ENCODE measurements at places on chromosomes 5 and 9. TPM values are rescaled to one million over a fixed set of nuclear protein-coding genes. Genes with fewer than 3 reads are reported as not detected.
A peak's percentile ranks its signal among the peaks of the same experiment; 100 is the strongest.

- peak; percentile 10 for DNase-seq
These were observed 61.3 kb downstream of the DROSHA start for GRCh38 chr5:31470608-31471007.

DNA sequence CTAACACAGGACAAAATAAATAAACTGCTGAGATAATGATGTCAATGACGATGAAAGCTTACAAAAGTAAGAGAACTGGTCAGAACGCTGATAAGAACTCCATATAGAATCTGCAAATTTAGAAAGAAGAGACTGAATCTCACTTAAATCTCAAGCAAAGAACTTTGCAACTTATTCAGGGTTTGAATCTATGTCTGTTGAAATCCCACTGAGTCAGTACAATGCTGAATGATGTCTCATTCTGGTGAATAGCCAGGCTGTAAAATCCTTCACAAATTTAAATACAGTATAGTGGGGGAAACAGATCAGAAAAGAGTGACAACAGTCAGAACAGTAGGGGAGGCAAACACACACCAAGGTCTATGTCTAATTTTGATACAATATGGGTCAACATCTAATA is 38.9 kb upstream of the NR3C1 start:
- no peak for DNase-seq

GRCh38 chr5:148794275-148794674 is 32.1 kb upstream of the ADRB2 start:
- no peak for DNase-seq

CACNA1B gene
- 0.40 TPM for total RNA-seq

PLEKHG4B gene
- total RNA-seq: under 0.01 TPM

- no peak for DNase-seq
These were observed 136.7 kb downstream of the MAN2A1 start for GRCh38 chr5:109826426-109826825.

DNA sequence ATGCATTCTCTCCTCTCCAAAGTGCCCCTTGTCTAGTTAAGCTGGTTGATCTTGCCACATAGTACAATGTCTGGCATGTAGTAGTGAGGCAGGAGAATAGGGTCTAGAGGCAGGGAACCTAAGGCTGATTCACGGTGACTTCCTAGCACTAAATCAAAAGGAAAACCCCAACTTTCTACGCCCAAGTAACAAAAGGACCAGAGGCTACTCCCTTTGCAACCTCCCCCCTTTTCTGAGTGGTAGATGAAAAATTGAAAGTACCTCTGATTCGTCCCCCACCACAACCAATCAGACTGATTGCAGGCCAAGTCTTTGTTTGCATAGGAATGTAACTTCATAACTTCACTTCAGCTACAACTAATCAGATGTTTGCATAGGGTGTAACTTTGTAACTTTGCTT is 278.8 kb downstream of the PSAT1 start:
- DNase-seq: no peak

GRCh38 chr9:131854896-131855613 is 115.2 kb upstream of the RAPGEF1 start:
- DNase-seq: no peak

- peak; percentile 13 for DNase-seq
These were observed 11.2 kb upstream of the CCDC152 start for GRCh38 chr5:42745426-42745825.

DNA sequence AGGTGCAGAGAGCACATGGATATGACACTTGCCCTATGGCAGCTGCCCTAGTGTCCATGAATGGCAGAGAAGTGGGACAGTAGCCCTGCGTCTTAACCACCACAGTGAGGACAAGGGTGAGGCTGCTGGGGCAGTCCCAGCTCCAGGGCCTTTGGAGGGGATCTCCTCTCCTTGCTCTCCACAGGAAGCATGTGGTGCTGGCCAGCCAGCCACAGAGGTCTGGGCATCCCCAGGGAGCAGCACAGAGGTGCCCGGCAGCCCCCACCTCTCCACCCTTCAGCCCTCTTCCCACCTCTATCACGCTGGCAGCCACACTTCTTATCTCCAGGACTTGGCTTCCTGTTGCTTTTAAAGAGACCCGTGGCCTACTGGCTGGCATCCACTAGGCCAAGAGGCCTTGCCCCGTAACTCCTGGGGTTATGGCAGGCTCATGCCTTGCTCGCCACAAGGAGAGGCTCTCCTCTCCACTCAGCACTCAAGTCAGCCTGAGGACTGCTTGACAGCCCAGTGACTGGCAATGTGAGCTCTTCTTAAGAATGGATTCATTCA is 21.9 kb downstream of the CSF2 start:
- DNase-seq: no peak

GCNT1 gene
- total RNA-seq: 12.7 TPM

GRCh38 chr9:117541181-117541580 is 126.3 kb upstream of the ASTN2 start:
- DNase-seq: no peak

PCDHB14 gene
- 3.0 TPM for total RNA-seq

- DNase-seq: no peak
These were observed 110.2 kb downstream of the ANXA2R start for GRCh38 chr5:42929871-42930270.

NCBP1 gene
- 32.8 TPM for total RNA-seq

DNA sequence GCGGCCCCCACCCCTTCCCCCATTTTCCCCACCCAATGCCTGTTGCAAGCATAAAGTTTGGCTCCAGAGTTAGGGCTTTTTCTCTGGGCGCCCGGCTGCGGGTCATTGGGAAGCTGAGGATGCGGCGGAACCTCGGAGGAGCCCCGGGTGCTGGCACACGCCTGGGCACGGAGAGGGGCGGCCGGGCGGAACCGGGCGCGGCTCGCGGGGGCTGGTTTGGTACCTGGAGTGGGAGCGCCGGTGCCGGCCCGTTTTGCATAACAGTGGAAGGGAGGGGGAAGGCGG is 1.2 kb downstream of the PPARGC1B start:
- no peak for DNase-seq

- DNase-seq: no peak
These were observed 17.3 kb downstream of the CORO2A start for GRCh38 chr9:98175028-98175569.

CORO2A gene
- total RNA-seq: 43.3 TPM
